Effector CD8-positive, alpha-beta T cell (primary cell): ENCODE measurements at places on chromosomes 7 and 10.

- no peak for DNase-seq
Measured at GRCh38 chr10:68231106-68231816, 652 bp downstream of the ATOH7 start.

GRCh38 chr7:40047661-40048060 lies 86.8 kb downstream of the MPLKIP start:
- DNase-seq, result no peak

DNA sequence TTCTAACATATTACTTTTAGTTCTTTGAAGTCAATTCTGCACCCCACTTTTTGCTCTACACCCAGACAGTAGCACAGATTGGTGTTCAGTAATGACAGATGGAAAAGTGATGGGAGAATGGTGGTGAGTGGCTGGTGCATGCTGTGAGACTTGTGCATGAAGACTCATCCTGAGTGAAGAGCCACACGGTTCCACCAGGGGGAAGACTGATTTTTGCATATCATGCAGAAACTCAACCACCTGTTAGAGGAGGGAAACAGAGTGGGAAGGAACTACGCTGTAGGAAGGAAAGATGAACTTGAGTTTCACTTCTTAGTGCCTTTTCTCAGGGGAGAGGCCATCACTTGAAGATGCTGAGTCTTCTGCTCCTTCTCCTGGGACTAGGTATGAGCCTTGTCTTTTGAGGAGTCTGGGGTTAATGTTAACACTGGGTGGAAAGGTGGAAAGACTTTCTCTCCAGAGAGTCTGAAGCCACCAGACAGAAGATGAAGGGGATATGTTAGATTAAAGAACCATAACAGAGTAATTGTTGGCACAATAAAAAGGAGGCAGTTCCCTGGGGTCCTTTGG lies 9.3 kb upstream of the PRSS1 start:
- no peak for DNase-seq

GRCh38 chr7:91137153-91137787 lies 127.0 kb upstream of the FZD1 start:
- no peak for DNase-seq

DNA sequence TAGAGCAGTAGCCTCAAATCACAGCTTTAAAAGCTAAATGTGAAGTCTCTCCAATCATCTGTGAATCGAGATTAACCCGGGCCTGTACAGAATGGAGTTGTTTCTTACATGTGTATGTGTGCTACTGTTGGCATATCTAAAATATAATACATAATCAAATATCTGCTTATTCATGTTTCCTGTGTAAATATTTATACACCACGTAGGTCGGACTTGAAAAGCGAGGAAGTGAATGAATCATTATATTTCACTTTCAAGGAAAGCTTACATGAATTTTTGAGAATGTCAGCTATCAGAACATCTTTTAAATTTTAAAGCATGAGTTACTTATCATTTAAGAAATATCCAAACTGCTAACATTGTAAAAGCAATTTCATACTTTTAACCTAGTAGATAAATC lies 233.3 kb downstream of the SLC25A13 start:
- no peak for DNase-seq

- no peak for DNase-seq
Measured at GRCh38 chr7:155351120-155351870, 53.6 kb downstream of the INSIG1 start.

GRCh38 chr7:73885975-73886798 lies 25.2 kb downstream of the TMEM270 start:
- no peak for DNase-seq

GRCh38 chr10:84108797-84109196 lies 30.5 kb upstream of the GHITM start:
- DNase-seq, result no peak

DNA sequence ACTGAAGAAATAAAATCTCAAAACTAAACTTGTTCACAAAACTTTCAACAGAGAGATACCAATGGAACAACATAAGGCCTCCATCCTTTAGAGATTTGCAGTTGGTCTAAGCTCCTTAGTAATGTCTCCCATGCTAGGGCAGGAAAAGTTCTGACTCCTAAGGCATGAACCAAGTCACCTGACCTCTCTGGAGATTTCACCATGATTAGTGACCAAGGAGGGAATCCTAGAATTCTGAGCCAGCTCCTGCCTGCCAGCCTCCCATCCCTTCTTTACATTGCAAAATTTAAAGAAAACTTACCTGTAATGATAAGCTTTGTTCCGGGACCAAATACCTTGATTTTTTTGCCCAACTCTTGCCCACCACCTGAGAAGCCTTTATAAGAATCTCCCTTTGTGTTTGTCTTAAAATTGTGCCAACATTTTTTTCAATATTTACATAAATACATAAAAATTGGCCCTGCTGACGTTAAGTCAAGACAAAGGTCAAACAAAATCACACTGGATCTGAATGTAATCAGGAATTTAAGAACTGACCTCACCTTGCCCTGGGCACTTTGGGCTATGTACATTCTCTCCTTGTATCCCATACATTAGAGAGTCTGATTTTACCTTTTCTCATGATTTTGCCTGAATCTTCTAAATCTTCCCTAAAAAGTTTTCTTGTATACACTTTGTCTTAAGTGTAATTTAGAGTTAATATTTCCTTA lies at the start of gene TARP:
TSS of gene TARP (minus strand) at position 351 of the 710 bp plus-strand sequence.
- DNase-seq, result no peak

DNA sequence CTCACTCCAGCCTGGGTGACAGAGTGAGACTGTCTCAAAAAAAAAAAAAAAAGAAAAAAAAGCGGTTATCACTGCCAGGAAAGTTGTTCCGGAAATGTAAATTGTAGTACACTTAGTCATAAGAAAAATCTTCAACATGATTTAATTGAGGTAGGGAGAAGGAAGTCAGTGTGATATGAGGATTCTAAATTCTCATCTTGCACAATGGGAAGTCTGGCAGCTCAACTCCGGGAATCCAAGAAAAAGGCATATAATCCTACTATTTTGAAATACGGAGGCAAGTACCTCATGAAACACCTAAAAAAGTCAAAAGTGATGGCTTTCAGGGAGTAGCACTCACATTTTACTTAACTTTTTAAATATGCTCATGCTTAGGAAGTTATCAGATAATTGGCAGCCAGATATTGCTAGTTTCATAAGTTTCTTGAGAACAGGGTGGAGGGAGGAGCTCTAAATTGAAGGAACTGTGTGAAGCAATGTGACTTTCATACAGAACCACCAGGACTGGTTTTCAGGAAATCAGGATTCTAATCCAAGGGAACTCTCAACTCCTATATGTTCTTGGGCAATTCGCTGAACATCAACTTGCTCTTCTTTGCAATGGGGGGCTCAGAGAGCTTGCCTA lies 2.7 kb upstream of the C7orf25 start:
- DNase-seq, result no peak

DNA sequence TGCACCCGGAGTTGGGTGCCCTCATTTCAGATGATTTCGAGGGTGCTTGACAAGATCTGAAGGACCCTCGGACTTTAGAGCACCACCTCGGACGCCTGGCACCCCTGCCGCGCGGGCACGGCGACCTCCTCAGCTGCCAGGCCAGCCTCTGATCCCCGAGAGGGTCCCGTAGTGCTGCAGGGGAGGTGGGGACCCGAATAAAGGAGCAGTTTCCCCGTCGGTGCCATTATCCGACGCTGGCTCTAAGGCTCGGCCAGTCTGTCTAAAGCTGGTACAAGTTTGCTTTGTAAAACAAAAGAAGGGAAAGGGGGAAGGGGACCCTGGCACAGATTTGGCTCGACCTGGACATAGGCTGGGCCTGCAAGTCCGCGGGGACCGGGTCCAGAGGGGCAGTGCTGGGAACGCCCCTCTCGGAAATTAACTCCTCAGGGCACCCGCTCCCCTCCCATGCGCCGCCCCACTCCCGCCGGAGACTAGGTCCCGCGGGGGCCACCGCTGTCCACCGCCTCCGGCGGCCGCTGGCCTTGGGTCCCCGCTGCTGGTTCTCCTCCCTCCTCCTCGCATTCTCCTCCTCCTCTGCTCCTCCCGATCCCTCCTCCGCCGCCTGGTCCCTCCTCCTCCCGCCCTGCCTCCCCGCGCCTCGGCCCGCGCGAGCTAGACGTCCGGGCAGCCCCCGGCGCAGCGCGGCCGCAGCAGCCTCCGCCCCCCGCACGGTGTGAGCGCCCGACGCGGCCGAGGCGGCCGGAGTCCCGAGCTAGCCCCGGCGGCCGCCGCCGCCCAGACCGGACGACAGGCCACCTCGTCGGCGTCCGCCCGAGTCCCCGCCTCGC lies at the start of gene EGFR:
TSS of gene EGFR (plus strand) at position 657 of the 830 bp plus-strand sequence. CDS start 261 bp downstream, outside the sequence.
- no peak for DNase-seq

GRCh38 chr10:35079763-35080162 lies 10.4 kb downstream of the CUL2 start:
- DNase-seq, result no peak

GRCh38 chr7:53603461-53603860 lies 568.0 kb downstream of the POM121L12 start:
- no peak for DNase-seq

DNA sequence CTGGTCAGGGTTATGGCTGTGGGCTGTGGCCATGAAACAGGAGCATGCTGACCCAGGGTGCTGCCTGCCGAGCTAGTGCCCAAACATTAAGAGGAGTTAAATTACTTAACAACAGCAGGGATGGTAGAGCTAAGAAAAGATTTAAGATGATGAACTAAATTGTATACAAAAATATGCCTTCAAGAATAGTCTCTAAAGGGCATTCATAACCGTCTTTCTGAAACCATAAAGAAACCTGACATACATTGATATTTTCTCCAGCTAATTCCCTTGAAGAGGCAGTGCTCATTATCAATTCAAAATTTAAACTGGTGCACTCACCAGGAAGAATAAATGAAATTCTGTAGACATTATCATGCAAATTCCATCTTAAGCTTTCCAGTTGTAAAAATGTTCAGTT lies 265.8 kb upstream of the TAC1 start:
- DNase-seq, result no peak

- DNase-seq, result no peak
Measured at GRCh38 chr7:155378580-155378934, 79.4 kb upstream of the EN2 start.

DNA sequence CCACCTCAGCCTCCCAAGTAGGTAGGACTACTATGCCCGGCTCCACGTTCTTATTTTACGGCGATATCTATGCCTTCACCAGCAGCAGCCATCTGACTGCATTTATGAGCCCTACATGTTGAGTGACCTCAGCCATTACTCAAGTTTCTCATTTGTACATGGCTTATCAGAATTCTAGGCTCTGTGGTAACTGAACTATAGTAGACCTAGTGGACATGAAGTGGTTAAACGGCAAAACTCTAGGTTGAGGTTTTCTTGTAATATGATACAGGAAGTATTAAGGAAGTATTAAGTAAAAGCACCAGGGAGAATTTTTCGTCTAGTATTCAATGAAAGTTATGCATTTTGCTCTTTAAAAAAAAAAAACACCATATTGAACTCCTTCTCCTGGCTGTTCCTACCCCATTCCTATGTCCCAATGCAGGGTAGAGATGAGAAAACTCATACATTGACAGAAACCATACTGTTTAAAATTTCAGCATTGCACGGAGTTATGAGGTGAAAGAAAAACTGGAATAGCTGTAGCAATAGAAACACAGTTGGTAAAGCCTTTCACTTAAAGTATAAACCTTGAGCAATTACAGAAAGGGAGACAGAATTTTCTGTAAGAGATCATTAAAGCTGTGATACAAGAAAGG lies 39.8 kb upstream of the EPC1 start:
- DNase-seq, result no peak

GRCh38 chr7:47988496-47989386 lies 9.3 kb upstream of the HUS1 start:
- no peak for DNase-seq

GRCh38 chr10:85864868-85865526 lies 501.6 kb downstream of the GRID1 start:
- no peak for DNase-seq

GRCh38 chr10:125300937-125301336 lies 140.6 kb upstream of the CTBP2 start:
- DNase-seq, result no peak

GRCh38 chr7:139016931-139017511 lies 18.8 kb downstream of the ZC3HAV1L start:
- peak; percentile 24 for DNase-seq

- no peak for DNase-seq
Measured at GRCh38 chr10:117944676-117945447, 101.9 kb downstream of the RAB11FIP2 start.

- no peak for DNase-seq
Measured at GRCh38 chr10:106563384-106563783, 601.1 kb downstream of the SORCS1 start.
